Breast epithelium (tissue), 4 donors: ENCODE measurements at places on chromosomes 13 and 19. TPM values are rescaled to one million over a fixed set of nuclear protein-coding genes. Genes with fewer than 3 reads are reported as not detected.

GRCh38 chr13:111567637-111568036 lies 247.2 kb downstream of the TEX29 start:
- peaks cover 20% of the 10 kb centered on the region for H3K27me3 ChIP-seq
- no peaks in the 10 kb centered on the region for H3K4me1 ChIP-seq
- no peak for DNase-seq

DNA sequence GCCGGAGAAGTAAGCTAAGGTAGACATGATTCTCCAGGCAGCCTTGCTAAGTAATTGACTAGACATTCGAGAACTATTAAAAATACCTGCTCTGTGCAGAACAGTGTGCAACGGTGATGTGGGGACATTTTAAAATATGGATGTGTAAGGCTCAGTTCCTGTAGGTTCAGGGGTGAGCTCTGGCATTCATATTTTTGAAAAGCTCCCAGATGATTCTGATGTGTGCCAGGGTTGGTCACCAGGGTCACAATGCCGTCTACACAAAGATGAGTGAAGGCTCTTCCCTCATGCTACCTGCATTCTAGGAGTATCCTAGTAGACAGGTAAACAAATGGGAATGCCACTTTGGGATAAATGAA lies 702 bp upstream of the EPSTI1 start:
- H3K4me1 ChIP-seq, result no peaks in the 10 kb centered on the region
- H3K27me3 ChIP-seq, result no peaks in the 10 kb centered on the region
- peak overlapping the region; percentile 77 for H3K4me3 ChIP-seq
- no peak overlapping the region for H3K27ac ChIP-seq
- DNase-seq, result no peak

- no peaks in the 10 kb centered on the region for H3K36me3 ChIP-seq
- no peak for DNase-seq
- H3K27ac ChIP-seq, result no peak overlapping the region
- H3K27me3 ChIP-seq, result no peaks in the 10 kb centered on the region
Measured at GRCh38 chr13:100464006-100464405, 124.6 kb downstream of the GGACT start.

DNA sequence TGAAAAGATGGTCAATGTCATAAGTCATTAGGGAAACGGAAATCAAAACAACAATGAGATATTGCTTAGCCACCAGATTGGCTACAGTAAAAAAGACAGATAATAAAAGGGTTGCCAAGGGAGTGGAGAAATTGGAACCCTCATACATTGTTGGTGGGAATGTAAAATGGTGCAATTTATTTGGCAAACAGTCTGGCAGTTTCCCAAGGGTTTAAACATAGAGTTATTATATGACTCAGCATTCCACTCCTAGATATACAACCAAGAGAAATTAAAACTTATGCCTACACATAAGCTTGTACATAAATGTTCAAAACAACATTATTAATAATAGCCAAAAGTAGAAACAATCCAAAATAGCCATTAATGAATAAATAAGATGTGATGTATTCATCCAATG lies 9.9 kb upstream of the ZNF227 start:
- H3K27ac ChIP-seq, result no peak overlapping the region
- no peak overlapping the region for H3K4me3 ChIP-seq
- no peaks in the 10 kb centered on the region for H3K4me1 ChIP-seq
- no peaks in the 10 kb centered on the region for H3K36me3 ChIP-seq
- DNase-seq, result no peak
- H3K27me3 ChIP-seq, result no peaks in the 10 kb centered on the region

DNA sequence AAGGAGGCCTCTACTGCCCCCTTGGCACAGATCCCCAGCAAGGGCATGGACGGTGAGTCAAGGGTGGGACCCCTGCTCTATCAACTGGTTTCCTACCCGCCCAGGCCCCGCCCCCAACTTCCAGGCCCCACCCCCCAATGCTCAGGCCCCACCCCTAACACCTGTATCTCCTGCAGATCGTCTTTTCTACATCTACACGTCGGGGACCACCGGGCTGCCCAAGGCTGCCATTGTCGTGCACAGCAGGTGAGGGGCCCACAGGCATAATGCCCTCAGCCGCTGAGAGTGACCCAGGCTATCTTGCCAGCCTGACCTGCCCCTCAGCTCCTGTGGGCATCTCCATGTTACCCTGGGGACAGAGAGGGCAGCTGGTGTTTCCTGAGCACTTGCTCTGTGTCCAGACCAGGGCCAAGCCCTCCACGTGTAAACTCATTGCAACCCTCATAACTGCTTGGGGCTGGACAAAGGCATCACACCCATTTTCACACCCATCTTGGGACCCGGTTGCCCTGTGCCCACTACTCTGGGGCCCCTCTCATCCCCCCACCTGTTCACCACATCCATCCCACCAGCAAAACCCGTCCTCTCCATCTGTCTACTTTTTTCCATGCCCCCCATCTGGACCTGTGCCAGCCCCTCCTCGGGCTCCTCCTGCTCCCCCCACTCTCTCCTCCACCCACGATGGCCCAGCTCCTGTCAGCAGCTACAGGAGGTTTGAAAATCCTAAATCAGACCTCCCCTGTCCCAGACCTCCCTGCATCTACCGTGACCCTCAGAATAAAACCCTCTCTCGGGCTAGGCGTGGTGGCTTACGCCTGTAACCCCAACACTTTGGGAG lies 17.2 kb downstream of the SLC27A1 start:
- H3K27me3 ChIP-seq, result no peaks in the 10 kb centered on the region
- no peak overlapping the region for H3K4me3 ChIP-seq
- DNase-seq, result no peak

GRCh38 chr19:14544977-14545715 lies 15.8 kb downstream of the TECR start:
- H3K36me3 ChIP-seq, result no peaks in the 10 kb centered on the region
- H3K27ac ChIP-seq, result peak overlapping the region; percentile 74
- peaks cover 9% of the 10 kb centered on the region for H3K4me1 ChIP-seq
- no peak for DNase-seq

GRCh38 chr19:19040417-19040816 lies 7.0 kb downstream of the ARMC6 start:
- no peaks in the 10 kb centered on the region for H3K27me3 ChIP-seq
- H3K27ac ChIP-seq, result no peak overlapping the region
- no peak overlapping the region for H3K4me3 ChIP-seq
- peak; percentile 76 for DNase-seq

GRCh38 chr19:2286402-2287140 lies 4.6 kb upstream of the PEAK3 start:
- DNase-seq, result no peak
- peaks cover 21% of the 10 kb centered on the region for H3K4me1 ChIP-seq
- no peaks in the 10 kb centered on the region for H3K36me3 ChIP-seq
- no peak overlapping the region for H3K4me3 ChIP-seq
- H3K27me3 ChIP-seq, result peaks cover 34% of the 10 kb centered on the region

GRCh38 chr19:18762125-18763023 lies 28.7 kb downstream of the COMP start:
- DNase-seq, result peak; percentile 95
- H3K27me3 ChIP-seq, result no peaks in the 10 kb centered on the region
- H3K4me3 ChIP-seq, result peak overlapping the region; percentile 27

MZT1 gene
- 10.1 TPM for total RNA-seq

LRRC63 gene
- total RNA-seq, result 0.33 TPM

HIPK4 gene
- total RNA-seq, result not detected

ADGRE2 gene
- 1.9 TPM for total RNA-seq

GPR4 gene
- total RNA-seq, result 8.8 TPM

NKPD1 gene
- 0.16 TPM for total RNA-seq
